ENCODE measurements at places on chromosomes 2 and 18. TPM values are rescaled to one million over a fixed set of nuclear protein-coding genes. Genes with fewer than 3 reads are reported as not detected.

DNA sequence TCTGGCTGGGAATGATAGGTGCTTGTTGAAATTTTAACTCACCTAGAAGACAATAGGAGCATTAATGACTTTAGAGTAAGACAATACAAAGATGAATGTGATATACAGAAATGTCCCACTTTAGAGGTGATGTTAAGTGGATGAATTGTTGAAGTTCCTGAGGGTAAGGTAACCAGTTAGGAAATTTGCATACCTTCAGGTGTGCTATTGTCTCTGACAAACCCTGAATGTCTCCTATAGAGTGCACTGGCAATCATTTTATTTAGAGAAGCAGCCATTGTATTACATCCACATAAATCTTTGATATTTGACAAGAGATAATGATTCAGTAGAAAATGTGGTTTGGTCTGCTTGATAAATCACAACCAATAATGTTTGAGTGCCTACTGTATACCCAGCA lies 228.5 kb downstream of the RNF144A start:
- H3K4me1 ChIP-seq = no peaks in the 10 kb centered on the region
- DNase-seq = no peak
- H3K4me3 ChIP-seq = no peak overlapping the region

DNA sequence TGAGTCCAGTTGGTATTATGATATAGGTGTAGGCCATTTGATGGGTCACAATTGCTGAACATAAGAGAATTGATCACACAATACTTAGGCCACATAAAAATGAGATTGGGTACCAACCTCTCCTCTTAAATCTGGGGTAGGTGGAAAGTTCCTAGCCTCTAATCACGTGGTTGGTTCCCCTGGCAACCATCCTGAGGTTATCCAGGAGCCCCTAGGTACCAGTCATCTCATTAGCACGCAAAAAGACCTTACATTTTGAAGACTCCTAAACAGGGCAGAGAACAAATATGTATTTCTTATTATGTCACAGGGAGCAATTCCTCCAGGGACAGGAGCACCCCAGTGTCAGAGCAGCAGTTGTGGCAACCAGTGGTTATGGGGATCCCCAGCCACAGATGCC lies 12.7 kb upstream of the SELENOI start:
- no peaks in the 10 kb centered on the region for H3K36me3 ChIP-seq
- no peak overlapping the region for H3K27ac ChIP-seq
- no peak overlapping the region for H3K4me3 ChIP-seq
- H3K27me3 ChIP-seq = peaks cover 2% of the 10 kb centered on the region

DNA sequence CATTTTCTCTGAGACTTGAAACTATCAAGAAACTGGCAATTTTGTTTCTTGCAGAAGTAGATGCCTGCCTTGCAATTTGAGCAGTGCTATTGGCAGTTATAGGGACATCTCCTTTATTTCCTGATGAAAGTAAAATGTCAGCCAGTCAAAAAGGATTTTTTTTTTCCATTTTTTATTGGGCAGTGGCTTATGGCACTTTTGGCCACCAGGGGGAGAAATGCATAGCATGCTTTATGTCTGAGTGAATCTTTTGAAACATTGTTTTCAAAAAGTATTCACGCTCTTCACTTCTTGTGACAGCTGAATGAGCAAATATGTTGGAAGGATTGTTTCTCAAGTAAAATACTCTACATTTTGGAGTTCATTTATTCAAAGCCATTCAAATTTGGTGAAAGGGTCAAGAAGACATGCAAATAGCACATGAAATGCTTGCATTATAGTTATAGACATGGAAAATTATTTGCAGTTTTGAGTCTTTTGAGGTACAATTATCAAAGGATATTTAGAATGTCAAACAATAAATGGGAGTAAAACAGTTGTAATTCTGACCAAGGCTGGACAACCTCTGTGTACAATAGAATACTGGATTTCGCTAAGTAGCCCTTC lies 491.0 kb downstream of the CDH2 start:
- no peak overlapping the region for H3K4me3 ChIP-seq
- DNase-seq = peak; percentile 29
- no peaks in the 10 kb centered on the region for H3K4me1 ChIP-seq
- no peaks in the 10 kb centered on the region for H3K36me3 ChIP-seq
- no peak overlapping the region for H3K27ac ChIP-seq
- H3K27me3 ChIP-seq = no peaks in the 10 kb centered on the region

DNA sequence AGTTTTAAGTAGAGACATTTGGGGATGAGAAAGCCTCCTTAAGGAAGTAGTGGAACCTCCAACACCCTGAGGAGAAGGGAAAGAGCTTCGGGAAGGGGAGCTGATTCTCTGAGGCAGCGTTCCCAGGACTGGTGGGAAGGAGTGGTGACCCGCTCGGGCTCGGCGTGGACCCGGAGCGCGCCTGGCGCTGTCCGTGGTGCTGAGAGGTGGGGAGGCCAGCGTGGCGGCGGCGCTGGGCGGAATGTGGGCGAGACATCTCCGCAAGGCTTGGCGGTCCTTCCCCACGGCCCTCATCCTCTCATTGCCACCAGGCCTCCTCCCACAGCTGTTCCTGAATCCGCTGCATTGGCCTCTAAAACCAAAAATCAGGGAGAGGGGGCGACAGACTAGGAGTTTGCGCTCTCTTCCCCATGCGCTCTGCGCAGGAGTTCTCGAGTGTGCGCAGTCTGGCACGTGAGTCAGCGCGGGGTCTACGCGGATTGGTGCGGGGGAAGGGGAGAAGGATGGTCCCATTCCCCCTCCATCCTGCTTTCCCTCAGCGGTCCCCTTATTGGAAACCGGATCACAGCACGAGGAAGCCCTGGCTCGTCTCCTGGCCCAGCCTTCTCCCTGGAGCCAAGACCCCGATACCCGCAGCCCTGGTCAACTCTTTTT lies 857 bp downstream of the RESP18 start:
- no peak for DNase-seq
- no peak overlapping the region for H3K4me3 ChIP-seq
- H3K4me1 ChIP-seq = no peaks in the 10 kb centered on the region

DNA sequence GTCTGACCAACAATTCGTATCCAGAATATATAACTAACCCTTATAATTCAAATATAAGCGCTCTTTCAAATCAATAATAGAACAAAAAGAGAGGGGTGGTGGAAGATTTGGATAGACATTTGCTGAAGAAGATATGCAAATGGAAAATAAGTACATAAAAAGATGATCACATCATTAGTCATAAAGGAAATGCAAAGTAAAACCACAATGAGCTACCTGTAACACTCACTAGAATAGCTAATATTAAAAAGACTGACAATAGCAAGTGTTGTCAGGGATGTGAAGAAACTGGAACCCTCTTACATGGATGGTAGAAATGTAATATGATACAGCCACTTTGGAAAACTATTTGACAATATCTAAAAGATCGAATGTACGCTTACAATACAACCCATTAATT lies 84.9 kb upstream of the MRPS9 start:
- H3K4me3 ChIP-seq = no peak overlapping the region
- DNase-seq = no peak
- H3K27me3 ChIP-seq = no peaks in the 10 kb centered on the region
- no peak overlapping the region for H3K27ac ChIP-seq
- no peaks in the 10 kb centered on the region for H3K4me1 ChIP-seq

DNA sequence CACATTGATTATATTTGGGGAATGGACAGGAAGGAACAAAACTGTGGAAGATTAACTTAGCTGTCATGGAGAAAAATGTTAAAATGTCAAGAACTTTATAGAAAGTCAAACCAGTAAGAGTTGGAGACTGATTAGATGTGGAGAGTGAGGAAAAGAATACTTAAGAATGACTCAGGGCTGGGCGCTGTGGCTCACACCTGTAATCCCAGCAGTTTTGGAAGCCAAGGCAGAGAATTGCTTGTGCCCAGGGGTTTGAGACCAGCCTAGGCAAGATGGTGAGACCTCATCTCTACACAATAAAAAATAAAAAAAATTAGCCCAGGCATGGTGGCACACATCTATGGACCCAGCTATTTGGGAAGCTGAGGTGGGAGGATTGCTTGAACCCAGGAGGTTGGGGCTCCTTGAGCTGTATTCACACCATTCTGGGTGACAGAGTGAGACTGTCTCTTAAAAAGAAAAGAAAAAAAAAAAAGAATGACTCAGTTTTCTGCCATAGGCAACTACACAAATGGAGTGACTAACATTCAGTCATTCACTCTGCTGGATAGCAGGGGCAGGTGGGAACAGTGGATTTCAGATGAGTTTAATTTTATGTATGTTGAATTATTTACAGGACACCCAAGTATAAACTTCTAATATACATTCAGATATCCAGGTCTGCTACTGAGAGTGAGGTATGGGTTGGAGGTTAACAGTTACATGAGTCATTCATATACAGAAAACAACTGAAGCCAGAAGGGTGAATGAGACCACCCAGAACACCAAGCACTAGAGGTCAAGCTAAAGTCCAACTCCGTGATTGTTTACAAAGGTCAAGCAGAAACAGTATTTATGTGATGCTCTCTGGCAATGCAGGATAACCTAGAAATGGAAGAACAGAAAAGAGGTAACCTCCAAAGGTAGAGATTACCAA lies 33.9 kb downstream of the ORC2 start:
- H3K27me3 ChIP-seq = no peaks in the 10 kb centered on the region
- peaks cover 19% of the 10 kb centered on the region for H3K36me3 ChIP-seq
- no peak overlapping the region for H3K27ac ChIP-seq
- DNase-seq = no peak
- no peak overlapping the region for H3K4me3 ChIP-seq

GRCh38 chr18:74084184-74084855 lies 63.3 kb downstream of the FBXO15 start:
- no peak overlapping the region for H3K4me3 ChIP-seq
- H3K27me3 ChIP-seq = no peaks in the 10 kb centered on the region
- no peak for DNase-seq
- H3K4me1 ChIP-seq = no peaks in the 10 kb centered on the region
- no peaks in the 10 kb centered on the region for H3K36me3 ChIP-seq

DNA sequence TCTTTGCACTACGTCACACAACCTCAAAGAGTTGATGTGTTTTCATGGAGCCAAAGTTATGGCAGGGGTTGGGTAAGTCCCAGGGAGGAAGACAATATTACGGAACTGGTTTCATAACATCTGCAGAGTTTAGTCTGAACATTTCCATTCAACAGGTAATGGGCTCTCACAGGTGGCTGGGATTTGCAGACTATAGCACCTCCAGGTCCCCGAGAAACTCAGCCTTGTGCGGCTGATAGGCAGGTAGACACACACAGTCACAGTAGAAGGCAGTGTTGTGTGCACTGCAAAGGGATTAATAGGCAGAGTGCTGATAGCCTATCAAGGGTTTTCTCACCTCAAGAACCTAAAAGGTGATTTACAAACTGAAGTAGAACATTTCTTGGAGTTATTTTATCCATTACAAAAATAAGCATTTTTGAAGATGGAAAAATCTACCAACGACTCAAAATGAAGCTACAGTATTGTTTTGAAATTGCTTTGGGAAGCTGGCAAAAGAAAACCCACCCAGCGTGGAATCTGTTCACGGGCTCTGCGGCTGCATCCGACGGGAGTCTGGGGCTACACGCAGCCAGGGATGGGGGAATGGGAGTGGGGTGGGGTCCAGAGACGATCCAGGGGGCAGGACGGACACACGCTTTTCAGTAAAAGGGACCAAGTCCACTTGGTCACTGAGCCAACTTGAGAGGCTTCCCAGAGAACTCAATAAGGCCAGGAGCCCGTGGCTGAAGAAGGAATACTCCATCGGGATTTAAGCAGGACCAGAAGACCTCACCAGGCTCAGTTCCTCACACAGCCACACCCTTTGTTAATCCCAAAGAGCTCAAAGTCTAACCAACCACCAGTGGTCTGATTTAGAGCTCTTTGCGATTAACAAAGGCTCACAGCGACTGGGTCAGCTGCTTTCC lies 82.9 kb downstream of the CHRNA1 start:
- H3K4me3 ChIP-seq = peak overlapping the region; percentile 90
- H3K36me3 ChIP-seq = no peaks in the 10 kb centered on the region
- peak overlapping the region; percentile 46 for H3K27ac ChIP-seq
- H3K27me3 ChIP-seq = no peaks in the 10 kb centered on the region

DNA sequence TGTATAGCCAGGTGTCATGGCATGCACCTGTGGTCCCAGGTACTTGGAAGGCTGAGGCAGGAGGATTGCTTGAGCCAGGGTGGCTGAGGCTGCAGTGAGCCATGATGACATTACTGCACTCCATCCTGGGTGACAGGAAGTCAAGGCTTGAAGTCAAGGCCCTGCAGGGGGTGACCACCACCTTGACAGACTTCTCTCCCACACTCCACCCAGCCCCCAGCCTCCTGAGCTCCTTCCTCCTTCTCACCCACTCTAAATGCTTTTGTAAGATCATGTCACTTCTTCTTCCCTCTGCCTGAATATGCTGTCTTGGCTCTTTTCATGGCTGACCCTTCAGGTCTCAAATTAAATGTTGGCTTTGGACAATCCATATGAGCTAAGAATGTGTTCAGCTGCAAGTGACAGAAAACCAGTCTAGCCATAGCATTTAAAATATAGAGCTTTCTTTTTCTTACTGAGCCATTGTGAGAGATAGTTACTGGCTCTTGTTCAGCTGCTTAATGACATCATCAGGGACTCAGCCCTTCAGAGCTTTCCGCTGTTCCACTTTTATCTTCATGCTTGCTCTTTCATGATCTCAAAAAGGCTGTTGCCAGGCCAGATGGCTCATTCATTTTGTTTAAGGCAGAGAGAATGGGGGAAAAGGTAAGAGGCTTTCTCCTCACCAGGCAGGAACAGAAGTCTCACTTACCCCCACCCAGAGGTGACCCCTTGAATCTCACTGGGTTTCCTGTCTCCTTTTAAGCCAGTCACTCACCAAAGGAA lies 36.7 kb upstream of the TTC39C start:
- H3K27me3 ChIP-seq = no peaks in the 10 kb centered on the region
- H3K36me3 ChIP-seq = no peaks in the 10 kb centered on the region
- H3K4me3 ChIP-seq = no peak overlapping the region
- H3K4me1 ChIP-seq = peaks cover 16% of the 10 kb centered on the region

- no peak overlapping the region for H3K4me3 ChIP-seq
- H3K36me3 ChIP-seq = no peaks in the 10 kb centered on the region
- no peak overlapping the region for H3K27ac ChIP-seq
Observed at GRCh38 chr18:79873449-79874110, 75.8 kb downstream of the KCNG2 start.

DNA sequence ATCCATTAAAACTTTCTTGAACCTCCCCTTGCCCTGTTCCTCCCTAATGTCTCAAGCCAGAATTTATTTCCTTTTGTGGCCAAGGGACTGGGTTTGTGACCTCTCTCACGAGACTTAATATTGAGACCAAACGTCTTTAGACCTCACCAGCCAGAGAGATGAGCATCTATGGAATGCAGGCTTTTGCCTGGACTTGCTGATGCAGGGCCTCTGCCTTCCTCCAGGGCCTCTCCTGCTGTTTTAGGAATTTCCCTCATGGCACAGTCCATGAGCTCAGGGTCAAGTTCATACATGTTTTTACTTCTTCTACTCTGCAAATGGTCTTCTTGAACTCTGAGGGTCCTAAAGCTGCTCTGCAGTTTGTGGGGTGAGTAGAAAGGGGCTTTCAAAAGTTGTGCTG lies 22.3 kb downstream of the IL1B start:
- H3K27ac ChIP-seq = no peak overlapping the region
- H3K4me3 ChIP-seq = no peak overlapping the region
- H3K36me3 ChIP-seq = no peaks in the 10 kb centered on the region
- H3K4me1 ChIP-seq = peaks cover 33% of the 10 kb centered on the region

LRRC30 gene
- total RNA-seq = not detected

IL1RL2 gene
- total RNA-seq = 0.43 TPM

MAP2 gene
- 15.9 TPM for total RNA-seq

C2orf66 gene
- total RNA-seq = 0.54 TPM

ATG9A gene
- 57.0 TPM for total RNA-seq

ATP6V1B1 gene
- not detected for total RNA-seq

PID1 gene
- 13.6 TPM for total RNA-seq

LIPG gene
- 11.0 TPM for total RNA-seq

RASGRP3 gene
- 2.0 TPM for total RNA-seq

GCG gene
- total RNA-seq = not detected

CCDC178 gene
- not detected for total RNA-seq
